ENCODE measurements at places on chromosomes 13 and 19. TPM values are rescaled to one million over a fixed set of nuclear protein-coding genes. Genes with fewer than 3 reads are reported as not detected.

Gene IZUMO4
- polyA plus RNA-seq: 10.3 TPM

DNA sequence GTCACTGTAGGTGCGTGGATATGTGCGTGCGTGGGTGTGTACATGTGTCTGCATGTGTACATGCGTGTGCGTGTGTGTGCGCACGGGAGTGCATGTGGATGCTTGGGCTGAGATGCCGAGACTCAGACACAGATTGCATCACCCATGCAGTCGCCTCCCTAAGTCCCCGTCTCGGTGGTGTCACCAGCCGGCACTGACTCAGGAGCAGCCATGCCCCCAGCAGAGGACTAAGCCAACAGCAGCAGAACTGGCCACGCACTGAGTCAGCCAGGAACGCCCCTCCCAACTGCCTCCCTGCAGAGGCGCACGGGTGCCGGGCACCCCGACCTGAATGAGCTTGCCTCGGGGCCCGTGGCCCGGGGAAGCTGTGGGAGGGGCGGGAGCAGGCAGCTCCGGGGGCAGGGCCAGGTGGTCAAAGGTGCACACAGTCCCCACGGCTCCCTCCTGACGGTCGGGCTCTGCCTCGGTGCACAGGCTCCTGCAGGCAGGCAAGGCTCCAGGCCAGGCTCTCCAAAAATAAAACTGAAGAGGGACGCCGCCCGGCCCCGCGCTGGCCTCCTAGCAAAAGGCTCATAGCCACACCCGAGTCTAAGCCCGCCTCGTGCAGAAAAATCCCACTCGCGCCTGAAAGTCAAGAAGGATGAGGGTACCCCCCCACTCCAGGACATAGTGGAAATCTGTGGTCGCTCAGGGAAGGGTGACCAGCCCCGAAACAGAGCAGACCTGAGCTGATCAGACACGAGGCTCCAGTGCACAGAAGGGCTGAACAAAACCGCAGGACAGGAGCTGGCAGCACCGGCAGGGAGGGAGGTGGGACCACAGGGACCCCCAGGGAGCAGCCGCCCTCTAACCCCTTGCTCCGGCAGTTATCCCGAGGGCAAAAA lies 49.2 kb downstream of the GADD45B start:
- no peak for DNase-seq

GRCh38 chr19:30314056-30314804 lies 58.0 kb upstream of the ZNF536 start:
- no peak for DNase-seq

DNA sequence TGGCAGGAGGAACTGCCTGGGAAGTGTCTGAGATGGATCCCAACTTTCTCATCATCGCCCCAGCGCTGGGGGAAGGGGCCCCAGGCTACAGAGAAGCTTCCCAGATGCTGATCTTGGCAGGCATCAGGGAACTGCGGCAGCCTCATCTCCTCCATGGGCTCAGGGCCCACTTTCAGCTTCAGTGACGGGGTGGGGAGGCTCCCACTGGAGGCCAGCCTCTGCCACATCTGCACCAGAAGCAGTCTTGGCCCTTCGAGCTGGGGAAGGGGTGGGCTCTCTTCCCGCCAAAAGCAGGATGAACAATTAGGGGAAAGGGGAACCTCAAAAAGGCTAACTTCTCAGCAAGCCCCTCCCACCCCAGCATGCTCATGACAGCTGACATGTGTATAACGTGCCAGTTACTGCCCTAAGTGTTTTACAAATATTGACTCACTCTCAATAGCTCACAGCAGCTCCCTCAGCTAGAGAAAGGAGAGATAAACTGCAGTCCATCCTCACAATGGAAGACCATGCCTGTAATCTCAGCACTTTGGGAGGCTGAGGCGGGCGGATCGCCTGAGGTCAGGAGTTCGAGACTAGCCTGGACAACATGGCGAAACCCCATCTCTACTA lies 7.1 kb upstream of the S1PR2 start:
- DNase-seq: no peak

DNA sequence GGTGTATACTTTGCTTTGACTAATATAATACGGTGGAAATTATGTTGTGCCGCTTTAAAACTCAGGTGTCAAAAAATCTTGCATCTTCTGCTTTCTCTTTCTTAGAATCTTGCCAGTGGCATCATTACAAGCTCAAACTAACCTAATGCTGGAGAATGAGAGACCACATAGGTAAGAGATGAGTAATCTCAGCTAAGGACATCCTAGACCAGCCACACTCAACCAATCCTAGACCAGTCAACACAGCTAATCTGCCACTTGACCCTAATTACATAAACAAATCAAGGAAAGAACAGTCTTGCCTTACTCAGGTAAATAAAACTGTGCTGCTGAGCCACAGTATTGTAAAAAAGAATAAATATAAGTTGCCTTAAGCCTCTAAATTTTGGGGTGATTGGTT lies 1323.9 kb upstream of the SPRY2 start:
- DNase-seq: no peak

Data from SK-N-SH (cell line).